Activated CD8-positive, alpha-beta T cell treated with anti-CD3 and anti-CD28 coated beads, Interleukin-2, amount 10 ng/mL, durations not matched to agents 7 days and 5 days (primary cell): ENCODE measurements at places on chromosomes 2 and 18. TPM values are rescaled to one million over a fixed set of nuclear protein-coding genes. Genes with fewer than 3 reads are reported as not detected.

Gene TSPYL6
- total RNA-seq = not detected

Gene C2orf81
- total RNA-seq = 1.5 TPM

Gene LOXHD1
- 0.63 TPM for total RNA-seq

Gene SCTR
- total RNA-seq = not detected

Gene DSG2
- 0.32 TPM for total RNA-seq

Gene GAL3ST2
- total RNA-seq = 0.34 TPM

Gene CAMKMT
- 12.7 TPM for total RNA-seq

Gene HAAO
- total RNA-seq = 0.37 TPM

Gene TPRKB
- 50.0 TPM for total RNA-seq

Gene LCT
- total RNA-seq = 0.34 TPM

Gene UGT1A8
- not detected for total RNA-seq
